Neural crest cell (in vitro differentiated cells): ENCODE measurements at places on chromosomes 3 and 15.

DNA sequence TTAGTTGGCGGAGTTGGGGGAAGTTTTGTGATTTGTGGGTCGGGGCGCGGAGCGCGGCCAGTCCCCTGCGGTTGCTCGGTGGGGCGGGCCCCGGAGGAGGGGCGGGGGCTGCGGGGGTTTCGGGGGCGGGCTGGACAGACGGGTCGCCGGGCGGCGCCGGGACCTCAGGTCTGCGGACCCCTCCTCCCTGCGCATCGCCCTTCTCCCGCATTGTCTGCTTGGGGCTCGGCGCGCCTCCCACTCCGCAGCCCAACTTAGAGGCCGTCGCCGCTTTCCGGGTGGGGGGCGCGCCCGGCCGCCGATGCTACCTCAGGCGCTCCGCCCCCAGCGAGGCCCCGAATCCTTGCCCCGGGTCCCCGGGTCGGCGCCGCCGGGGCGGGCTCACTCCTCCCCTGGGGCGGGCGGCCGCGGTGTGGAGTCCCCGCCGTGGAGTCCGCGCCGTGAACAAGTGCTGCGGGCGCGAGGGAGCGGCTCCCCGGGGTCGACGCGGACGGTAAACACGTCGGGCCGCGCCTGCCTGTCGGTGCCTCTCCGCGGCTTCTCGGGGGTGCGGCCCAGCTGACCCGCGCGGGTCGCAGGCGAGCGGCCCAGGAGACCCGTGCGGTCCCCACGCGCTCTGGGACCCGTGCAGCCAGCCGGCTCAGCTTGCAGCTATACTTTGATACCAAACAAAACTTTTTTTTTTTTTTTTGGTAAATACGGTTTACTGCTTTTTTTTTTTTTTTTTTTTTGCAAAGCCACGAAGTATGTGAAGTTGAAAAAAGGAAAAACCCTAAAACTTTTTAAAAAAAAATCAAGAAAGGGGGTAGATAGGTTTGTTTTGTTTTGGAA is 624 bp downstream of the AKAP13 start:
- no peak for DNase-seq

DNA sequence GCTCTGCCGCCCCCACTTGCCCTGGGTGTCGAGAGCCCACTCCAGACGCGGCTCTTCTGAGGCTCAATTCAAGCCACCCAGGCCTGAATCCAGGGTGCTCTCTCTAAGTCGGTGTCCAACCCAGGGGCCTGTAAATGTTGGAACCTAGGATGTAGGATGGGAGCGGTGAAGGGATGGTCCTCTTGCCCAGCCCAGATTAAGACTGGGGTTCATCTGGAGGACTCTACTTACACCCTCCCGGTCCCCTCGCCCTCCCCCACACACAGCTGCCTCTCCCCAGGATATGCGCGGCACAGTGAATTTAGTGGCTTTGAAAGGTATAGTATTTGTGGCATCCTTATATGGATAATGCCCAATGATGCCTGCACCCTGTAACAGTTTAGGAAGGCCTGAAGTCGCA is 822 bp upstream of the FBN1 start:
- no peak for DNase-seq

DNA sequence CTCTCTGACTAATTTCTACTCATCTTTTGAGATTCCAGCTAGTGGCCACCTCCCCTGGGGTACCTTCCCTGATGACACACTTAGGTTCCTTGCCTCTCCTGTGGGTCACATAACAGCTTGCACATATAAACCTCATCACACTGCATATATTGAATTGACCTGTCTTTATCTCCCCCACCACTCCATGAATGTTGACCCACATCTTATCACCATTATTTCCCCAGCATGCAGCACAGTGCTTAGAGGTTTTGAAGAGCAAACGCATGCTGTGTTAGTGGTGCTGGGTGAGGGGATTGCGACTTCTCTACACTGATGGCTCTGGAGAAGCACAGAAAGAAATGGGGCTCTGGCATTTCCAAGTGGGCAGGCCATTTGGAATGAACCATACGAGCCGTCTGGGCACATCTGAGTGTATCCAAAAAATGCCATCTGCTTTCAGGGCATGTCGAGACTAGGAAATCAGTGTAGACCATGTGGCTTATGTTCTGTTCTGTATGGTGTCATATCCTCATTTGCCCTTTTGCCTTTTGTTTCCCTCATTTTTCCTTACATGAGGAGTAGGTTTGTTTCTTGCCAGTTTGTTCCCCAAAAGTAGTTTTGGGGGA is 333.2 kb upstream of the TRIM42 start:
- no peak for DNase-seq

DNA sequence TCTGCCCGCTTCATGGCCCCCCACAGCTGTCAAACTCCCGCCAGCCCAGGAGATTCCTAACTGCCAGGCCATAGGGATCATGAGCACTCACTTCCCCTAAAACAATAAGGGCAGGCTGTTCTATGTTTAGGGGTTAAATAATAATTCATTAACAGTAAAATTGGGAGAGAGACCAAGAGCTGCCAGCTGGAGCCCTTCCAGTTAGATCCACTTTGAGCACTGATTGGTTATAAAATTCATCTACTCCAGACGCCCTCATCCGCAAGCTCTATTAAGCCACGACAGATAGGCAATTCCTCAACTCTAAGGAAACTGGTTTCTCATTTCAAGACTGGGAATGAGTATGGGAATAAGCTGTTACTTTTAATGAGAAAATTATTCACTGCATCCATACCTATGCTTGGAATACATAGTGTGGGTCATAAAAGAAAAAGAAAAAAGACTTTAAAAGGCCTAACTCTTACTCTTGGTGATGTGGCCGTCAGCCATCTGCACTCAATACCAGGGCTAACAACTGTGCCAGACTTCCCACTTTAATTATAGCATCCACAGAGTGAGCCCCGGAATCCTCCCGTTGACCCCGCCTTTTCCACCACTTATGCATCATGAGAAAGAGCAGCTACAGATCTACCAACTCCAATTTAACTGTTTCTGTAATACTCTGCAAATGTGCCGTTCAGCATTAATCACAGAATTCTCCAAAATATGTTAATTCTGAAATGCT is 44.5 kb downstream of the IL17RD start:
- no peak for DNase-seq

DNA sequence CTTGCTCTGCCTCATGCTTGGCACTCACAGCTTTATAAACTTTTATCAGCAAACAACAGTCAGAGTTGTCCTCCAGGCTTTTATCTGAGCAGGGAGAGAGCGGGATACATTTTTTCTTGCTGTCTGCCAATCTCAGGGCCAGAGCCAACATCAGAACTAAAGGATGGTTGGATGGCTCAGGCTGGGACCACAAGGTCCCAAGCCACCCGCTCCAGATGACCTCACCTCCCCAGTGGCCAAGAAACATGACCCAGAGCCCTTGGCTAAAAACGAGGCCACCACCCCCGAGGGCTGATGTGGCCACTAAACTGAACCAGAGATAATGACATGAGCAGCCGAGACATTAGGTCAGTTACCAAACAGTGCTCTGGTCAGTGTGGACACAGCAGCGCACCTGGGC is 18.8 kb upstream of the SPATA12 start:
- no peak for DNase-seq

GRCh38 chr15:68429691-68430470 is 2.1 kb downstream of the ITGA11 start:
- no peak for DNase-seq

DNA sequence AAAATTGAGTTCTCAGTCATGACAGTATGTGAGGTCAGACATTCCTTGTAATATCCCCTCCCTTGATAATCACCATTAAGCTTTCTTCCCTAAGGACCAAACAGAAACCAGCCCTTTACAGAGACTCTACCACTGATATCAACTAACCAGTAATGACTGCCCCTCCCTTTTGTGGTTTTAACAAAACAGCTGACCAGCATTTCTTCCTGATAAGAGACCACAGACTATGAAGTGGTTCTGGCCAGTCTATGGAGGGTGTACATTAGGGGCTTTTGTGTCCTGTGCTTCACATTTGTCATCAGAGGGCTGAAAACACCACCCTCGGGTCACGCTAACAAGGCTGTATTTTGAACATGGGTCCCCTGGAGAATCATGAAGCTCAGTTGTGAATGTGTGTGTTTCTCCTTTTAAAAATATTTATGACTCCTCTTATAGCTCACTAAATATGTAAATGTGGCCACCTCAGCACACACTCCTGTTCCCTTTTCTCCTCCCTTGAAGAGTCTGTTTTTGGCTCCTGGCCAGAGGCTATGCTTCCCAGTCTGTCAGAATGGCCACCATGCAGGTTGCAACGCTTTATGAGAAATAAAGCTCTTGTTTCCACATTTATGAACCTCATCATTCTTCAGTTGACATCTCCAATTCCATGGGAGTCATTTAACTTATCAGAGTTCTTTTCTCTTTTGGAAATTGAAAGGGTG is 239.3 kb downstream of the CPNE4 start:
- DNase-seq = no peak

GRCh38 chr15:64619880-64620839 is 155.2 kb downstream of the RBPMS2 start:
- DNase-seq = no peak

DNA sequence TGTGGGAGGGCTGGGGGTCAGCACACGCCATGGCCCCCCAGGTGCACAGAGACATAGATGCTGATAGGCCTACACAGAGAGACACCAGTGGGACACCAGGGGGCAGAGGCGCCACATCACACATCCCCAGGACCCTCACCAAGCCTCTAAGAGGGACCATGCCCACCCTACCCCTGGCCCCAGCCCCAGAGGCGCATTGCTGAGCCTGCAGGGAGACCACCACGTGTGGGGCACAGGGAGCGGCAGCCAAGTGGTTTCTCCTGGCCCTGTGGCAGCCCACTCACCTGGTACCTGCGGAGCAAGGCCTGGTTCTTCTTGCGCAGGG is 1.2 kb downstream of the CCDC9B start:
- no peak for DNase-seq

DNA sequence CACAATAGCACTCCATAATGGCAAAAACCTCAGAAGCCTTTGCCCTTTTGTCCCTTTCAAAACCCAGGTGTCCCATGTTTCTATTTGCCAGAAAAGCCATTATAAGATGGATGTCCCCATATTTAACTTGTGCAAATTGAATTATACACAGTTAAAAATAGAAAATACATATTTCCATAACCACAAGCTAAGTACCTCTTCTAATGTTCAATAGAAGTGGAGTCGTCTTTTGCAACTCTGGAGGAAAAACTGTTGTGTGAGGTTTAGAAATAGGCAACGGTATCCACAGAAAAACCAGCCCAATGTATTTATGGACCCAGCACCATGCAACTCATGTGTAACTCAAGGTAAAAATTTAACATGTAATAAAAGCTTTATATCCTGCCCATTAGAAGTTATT is 83.6 kb upstream of the STRIT1 start:
- DNase-seq = no peak

GRCh38 chr15:31953478-31953877 is 76.8 kb upstream of the CHRNA7 start:
- DNase-seq = no peak

- DNase-seq = no peak
Measured at GRCh38 chr15:91050128-91050455, 27.7 kb upstream of the VPS33B start.

GRCh38 chr3:191889756-191890155 is 428.8 kb downstream of the PYDC2 start:
- DNase-seq = no peak

DNA sequence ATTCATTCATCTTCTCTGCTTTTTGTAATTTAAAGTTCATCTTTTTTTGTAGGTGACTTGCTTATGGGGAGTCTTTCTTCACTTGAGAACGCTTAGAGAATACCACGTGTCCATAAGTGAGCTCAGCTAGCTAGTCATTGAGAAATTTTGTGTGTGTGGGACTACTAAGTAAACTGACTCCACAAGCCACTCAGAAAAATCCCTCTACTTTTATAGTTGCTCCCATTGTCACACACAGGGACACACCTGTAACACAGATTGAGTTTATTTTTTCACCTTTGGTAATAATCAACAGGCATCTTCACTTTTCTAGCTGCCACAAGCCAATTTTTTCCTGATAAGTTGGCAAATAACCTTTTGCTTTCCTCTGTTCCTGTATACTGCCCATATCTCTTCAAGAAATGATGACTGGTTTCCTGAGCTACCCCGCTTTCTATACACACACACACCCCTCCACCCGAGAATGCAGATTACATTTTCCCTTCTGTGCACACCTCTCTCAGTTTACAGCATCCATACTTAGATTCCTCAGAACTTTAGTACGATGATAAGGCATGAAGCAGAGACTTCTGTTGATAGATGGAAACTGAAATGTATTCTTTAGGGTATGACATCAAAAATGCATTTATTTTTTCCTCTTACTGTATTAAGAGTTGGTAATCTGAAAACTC is 4.6 kb downstream of the TSC22D2 start:
- no peak for DNase-seq

DNA sequence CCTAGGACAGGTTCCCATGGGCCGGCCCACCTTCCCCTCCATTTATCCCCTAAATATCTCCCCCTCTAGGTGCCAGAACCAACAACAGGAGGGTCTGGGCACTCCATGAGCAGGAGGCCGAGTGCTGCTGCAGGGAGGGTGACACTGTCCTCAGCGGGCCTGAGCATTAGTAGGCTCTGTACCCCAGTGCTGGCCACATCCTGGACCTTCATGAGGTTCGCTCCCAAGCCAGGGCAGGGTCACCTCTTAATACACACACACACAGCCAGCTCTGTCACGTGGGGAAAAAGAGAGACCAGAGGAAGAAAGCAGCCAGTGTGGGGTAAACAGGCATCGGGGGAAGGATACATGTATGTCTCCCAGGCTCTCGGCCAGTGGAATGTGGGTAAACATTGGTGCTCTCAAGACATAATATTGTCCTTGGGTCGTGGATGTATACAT is 27.9 kb upstream of the SEMA3F start:
- no peak for DNase-seq

GRCh38 chr3:95939235-95939809 is 875.1 kb upstream of the EPHA6 start:
- no peak for DNase-seq

DNA sequence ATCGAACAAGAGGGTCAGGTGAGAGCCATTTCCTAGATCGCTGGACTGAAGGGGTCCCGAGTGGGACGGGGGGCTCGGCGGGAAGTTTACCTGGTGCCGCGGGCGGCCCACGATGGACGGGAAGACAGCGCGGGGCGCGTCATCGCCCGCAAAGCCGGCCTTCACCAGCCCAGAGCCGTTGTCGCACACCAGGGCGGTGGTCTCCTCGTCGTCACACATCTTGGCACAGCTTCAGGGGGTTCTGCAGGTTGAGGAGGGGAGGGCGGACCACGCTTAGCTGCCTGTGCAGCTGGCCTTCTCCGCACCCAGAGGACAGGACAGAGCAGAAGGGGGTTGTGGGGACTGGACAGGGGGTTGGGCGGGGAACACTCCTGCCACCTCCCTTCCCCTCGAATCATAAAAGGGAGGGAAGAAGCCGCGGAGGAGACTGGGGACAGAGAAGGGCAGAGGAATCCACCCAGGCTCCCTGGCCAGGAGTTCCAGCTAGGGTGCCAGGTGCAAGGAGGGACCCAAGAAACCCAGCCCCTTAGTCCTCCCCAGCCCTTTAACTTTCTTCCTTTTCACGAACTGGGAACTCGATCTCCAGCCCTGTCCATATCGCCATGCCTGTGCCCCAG is 651 bp downstream of the ACTC1 start:
- DNase-seq = no peak

- no peak for DNase-seq
Measured at GRCh38 chr3:156617145-156617544, 57.2 kb upstream of the TIPARP start.
